ENCODE measurements at places on chromosomes 4 and X. TPM values are rescaled to one million over a fixed set of nuclear protein-coding genes. Genes with fewer than 3 reads are reported as not detected.
A peak's percentile ranks its signal among the peaks of the same experiment; 100 is the strongest.

FGFBP2 gene
- total RNA-seq = 0.31 TPM

FHDC1 gene
- 0.52 TPM for total RNA-seq

RASL11B gene
- total RNA-seq = 0.18 TPM

FRMD7 gene
- not detected for total RNA-seq

KCTD8 gene
- total RNA-seq = 0.71 TPM

PASD1 gene
- not detected for total RNA-seq

RGN gene
- 1.4 TPM for total RNA-seq

CITED1 gene
- total RNA-seq = not detected

SLC49A3 gene
- total RNA-seq = 3.4 TPM

MAGEA4 gene
- not detected for total RNA-seq

CPZ gene
- total RNA-seq = not detected

CDX4 gene
- total RNA-seq = not detected

CCDC120 gene
- 0.55 TPM for total RNA-seq

TMPRSS11D gene
- total RNA-seq = not detected

LETM1 gene
- total RNA-seq = 39.1 TPM

CXCL3 gene
- total RNA-seq = not detected

GRCh38 chr4:99403380-99404184, 31.6 kb downstream of the ADH7 start:
- no peak for DNase-seq

DNA sequence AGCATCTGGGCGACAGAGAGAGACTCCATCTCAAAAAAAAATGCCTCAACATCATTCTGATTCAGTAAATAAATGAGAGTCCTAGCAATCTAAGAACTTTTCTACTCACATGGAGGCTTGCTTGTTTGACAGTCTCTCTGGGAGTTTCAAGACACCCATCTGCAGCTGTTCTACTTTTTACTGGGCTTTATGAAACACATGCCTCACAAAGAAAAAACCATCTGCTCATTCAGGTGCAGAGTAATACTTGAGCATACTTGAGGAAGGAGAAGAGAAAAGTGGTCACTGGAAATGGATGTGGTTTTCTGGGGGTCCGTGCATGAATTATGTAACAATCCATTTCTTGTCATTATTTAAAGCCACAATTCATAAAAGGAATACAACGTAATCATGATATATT, 87.1 kb upstream of the DDX53 start:
- DNase-seq = no peak

- no peak for DNase-seq
These were observed 11.3 kb downstream of the TMEM154 start for GRCh38 chr4:152668338-152668964.

GRCh38 chrX:53257166-53257565, 24.2 kb downstream of the IQSEC2 start:
- DNase-seq = no peak

GRCh38 chr4:79578606-79579005, 170.6 kb upstream of the GK2 start:
- DNase-seq = no peak

GRCh38 chrX:31366041-31366440, 294.2 kb upstream of the FTHL17 start:
- no peak for DNase-seq

DNA sequence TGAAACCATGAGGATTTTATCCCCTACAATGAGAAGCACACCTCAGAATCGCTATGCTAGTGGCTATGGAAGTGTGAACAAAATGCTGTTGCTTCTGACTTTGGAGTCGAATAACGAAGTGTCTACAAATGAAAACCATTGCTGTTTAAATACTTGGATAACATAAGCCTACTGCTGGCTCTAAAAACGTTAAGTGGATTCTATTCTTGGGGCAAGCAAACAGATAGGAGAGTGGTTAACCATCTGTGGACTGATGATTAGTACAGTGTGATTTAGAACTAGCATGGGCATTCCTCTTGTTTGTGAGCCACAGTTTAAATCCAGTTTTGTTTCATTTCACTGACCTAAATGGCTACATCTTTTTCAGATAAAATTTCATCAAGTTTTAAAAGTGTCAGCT, 109.7 kb upstream of the PNPLA4 start:
- no peak for DNase-seq

- DNase-seq = no peak
These were observed 142.8 kb downstream of the MGST2 start for GRCh38 chr4:139808381-139808807.

- no peak for DNase-seq
These were observed 18.5 kb upstream of the CXCL3 start for GRCh38 chr4:74056858-74057562.

GRCh38 chrX:47169726-47170515, 23.7 kb upstream of the UBA1 start:
- DNase-seq = no peak

DNA sequence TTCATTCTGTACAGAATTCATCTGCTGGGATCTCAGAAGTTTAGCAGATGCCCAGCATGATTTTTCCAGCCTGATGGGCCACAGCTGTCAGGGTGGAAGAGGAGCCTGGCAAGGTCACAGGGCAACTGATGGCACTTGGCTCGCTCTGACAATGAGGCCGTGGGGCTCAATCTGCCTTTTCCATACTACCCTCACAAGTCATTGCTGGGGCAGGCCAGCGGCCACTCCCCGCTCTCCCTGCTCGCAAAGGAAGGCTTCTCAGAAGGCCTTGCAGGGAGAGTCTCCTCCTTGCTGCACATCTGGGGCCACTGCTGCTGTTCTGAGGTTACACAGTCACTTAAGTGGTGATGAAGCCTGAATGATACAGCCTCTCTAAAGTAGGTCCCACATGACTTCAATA, 349.1 kb downstream of the NR3C2 start:
- DNase-seq = no peak

- DNase-seq = no peak
These were observed 47.0 kb downstream of the AFF1 start for GRCh38 chr4:86981789-86982188.

- DNase-seq = no peak
These were observed 418.0 kb downstream of the SH2D1A start for GRCh38 chrX:124764354-124764753.

DNA sequence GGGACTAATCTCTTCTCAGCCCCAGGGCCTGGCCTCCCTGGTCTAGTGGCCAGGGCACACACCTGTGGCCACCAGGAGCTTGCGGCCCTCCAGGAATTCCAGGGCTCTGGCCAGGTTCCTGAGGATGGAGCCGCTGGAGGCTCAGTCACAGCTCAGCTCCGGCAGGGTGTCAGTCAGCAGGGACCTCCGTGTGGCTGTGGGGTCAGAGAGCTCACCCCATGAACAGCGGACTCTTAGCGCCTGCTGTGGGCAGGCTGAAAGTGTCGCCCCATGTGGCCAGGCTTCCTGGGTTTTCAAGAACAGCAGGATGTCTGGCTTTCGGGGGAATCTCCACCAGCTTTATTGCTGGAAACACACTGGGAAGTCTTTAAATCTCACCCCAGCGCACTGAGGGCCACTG, 19.3 kb upstream of the SH3TC1 start:
- no peak for DNase-seq

DNA sequence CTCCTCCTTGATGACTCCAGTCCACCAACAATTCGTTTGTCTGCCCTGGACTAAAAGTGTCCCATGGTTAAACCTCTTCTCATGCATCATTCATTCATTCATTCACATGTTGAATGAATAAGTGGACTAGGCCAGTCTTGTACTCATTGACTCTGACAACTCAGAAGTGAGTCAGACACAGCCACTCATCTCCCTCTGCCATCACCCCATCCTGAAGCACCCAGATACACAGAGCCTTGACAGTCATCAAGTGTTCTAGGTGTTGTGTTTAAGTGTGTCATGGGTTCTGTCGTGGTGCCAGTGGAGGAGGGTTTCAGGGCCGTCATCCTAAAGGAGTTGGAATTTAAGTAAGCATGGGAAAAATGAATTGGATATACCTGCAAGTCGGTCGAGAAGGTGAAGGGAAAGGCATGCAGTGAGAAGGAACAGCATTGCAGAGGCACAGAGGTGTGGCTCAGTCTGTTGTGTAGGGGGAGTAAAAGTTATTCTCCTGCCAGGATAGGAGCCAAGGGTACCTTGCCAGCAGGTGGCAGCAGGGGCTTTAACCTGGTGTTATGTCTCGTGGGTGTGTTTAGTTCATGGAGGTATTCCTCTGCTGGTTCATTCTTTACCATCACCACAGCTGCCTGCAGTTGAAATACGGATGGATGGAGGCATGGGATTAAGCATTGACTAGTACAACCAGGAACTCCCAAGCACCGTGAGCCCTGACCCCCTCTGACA, 18.3 kb downstream of the MAGED2 start:
- DNase-seq = no peak

GRCh38 chr4:95263391-95263790, 285.4 kb downstream of the UNC5C start:
- no peak for DNase-seq

- DNase-seq = no peak
These were observed 119.1 kb downstream of the HMGN5 start for GRCh38 chrX:81082649-81083048.

- DNase-seq = no peak
These were observed 93.2 kb upstream of the AP1S2 start for GRCh38 chrX:15947648-15948317.

GRCh38 chr4:118942465-118942864, 53.8 kb downstream of the SYNPO2 start:
- peak; percentile 78 for DNase-seq

DNA sequence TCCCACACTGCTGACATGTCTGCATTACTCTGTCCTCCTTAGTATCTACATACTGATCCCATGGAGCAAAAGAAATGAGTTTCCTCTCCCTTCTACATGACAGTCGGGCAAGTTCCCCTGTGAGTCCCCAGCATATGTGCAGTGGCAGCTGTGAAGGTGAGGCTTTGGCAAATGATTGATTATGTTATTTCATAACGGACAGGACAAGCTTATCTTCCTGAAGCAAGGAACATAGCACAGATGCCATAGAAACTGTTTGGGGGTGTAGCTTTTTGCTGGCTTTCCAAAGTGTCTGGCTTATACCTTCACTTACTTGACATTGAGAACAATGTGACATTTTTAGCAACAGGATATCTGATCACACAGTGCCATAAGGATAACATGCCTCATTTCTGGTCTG, 136.8 kb upstream of the PDLIM3 start:
- no peak for DNase-seq

- DNase-seq = no peak
These were observed 177.5 kb upstream of the TTC29 start for GRCh38 chr4:147123146-147123545.

- no peak for DNase-seq
These were observed 20.3 kb downstream of the NPY2R start for GRCh38 chr4:155228713-155229112.

- DNase-seq = no peak
These were observed 25.6 kb upstream of the MSMO1 start for GRCh38 chr4:165301833-165302232.

DNA sequence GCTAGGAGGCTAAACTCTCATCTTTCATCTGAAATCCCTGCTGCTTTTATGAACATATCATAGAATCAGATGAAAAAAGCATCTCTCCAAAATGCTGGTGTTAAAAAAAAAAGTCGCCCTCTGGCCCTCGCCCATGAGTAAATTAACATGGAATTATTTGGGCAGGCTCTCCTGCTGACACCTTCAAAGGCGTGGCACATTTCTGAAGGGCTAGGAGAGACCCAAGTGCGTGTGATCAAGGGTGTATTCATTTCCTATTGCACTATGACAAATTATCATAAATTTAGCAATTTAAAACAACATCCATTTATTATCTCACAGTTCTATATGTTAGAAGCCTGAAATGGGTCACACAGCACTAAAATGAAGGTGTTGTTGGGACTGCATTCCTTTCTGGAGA, 5.1 kb downstream of the ANXA3 start:
- DNase-seq = no peak

- no peak for DNase-seq
These were observed 42.8 kb downstream of the OSTC start for GRCh38 chr4:108693211-108693610.

GRCh38 chr4:99024481-99025275, 29.2 kb downstream of the METAP1 start:
- no peak for DNase-seq

- DNase-seq = no peak
These were observed 11.8 kb downstream of the DAPP1 start for GRCh38 chr4:99828477-99828876.

GRCh38 chrX:69019073-69019890, 146.0 kb downstream of the PJA1 start:
- no peak for DNase-seq

GRCh38 chrX:151765026-151765425, 30.5 kb downstream of the CNGA2 start:
- no peak for DNase-seq

GRCh38 chrX:81542255-81542654, 340.4 kb downstream of the SH3BGRL start:
- DNase-seq = no peak

- DNase-seq = peak; percentile 53
These were observed 81.7 kb downstream of the PDGFC start for GRCh38 chr4:156889616-156890594.

- DNase-seq = no peak
These were observed 315.3 kb downstream of the PTTG2 start for GRCh38 chr4:38275331-38276100.

DNA sequence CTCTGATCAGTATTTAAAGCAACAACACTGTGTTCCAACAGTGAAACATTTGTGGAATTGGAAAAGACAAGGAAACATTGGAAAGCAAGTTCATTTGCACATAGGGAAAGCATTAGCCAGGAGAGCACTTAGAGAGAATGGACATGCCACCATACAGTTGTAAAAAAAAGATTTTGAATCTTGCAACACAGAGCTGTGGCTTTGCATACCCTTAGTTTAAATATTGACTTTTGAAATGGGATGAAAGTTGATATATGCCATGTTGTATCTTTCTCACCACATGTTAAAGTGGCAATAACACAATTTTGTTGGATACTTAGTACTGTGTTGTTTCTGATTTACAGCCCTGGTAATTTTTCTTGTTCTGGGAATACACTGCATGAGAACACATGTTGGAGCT, 208.1 kb downstream of the BMPR1B start:
- no peak for DNase-seq

DNA sequence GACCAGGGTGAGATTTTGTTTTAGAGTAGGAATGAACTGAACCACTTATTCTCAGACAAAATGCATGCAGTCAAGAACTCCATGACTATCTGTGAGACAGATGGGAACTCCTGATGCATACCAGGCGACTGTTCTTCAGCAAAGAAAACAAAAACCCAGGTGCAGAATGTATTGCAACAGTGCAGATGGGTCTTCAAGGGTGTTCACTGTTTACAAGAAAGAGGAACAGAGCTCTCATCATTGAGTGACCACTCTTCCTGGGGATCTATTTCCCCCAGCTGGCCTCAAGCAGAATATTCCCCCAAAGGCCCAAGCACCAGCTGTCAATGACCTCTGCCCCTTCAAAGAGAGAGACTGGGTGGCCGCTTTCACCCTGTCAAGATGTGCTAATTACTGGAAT, 39.7 kb upstream of the BMP3 start:
- DNase-seq = no peak

GRCh38 chr4:65482410-65482809, 187.9 kb downstream of the EPHA5 start:
- DNase-seq = no peak

GRCh38 chr4:143581331-143581946, 67.9 kb downstream of the SMARCA5 start:
- no peak for DNase-seq
